ENCODE measurements at places on chromosomes 1 and 21.
A peak's percentile ranks its signal among the peaks of the same experiment; 100 is the strongest.

DNA sequence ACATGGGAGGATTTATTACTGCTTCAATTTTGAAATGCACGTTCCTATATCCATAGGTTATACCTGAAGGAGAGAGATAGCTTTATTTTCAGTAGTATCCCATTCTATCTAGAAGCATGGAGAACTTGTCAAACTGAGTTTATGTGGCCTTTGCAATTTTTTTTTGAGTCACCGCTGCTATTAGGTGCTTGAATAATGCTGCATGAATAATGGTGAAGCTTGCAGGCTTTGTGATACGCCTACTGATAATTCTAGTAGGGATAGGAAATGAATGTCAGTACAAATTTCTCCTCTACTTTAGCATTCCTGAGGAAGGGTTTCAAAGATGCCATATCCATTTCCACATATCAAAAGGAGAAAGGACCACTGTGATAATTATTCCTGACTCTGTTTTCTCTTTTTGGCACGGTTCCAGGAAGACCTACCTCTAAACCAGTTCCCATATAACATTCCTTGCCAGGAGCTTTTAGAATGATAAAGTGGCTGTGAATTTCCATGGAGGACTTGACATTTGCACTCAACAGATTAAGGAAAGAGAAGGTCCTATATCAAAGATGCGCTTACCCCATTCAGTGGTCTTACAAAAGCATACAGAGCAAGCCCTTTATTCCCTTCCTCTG is 83.5 kb downstream of the SPATA46 start:
- no peaks in the 10 kb centered on the region for H3K36me3 ChIP-seq
- H3K4me3 ChIP-seq = no peak overlapping the region
- no peaks in the 10 kb centered on the region for H3K27me3 ChIP-seq
- no peak for DNase-seq

GRCh38 chr1:174222166-174222949 is 63.0 kb downstream of the RABGAP1L start:
- H3K36me3 ChIP-seq = no peaks in the 10 kb centered on the region
- DNase-seq = no peak
- H3K4me1 ChIP-seq = peaks cover 5% of the 10 kb centered on the region
- no peak overlapping the region for H3K27ac ChIP-seq

GRCh38 chr1:79695138-79695537 is 688.6 kb upstream of the ADGRL4 start:
- H3K27me3 ChIP-seq = no peaks in the 10 kb centered on the region
- H3K4me3 ChIP-seq = no peak overlapping the region
- no peak for DNase-seq
- no peak overlapping the region for H3K27ac ChIP-seq
- H3K36me3 ChIP-seq = no peaks in the 10 kb centered on the region
- H3K4me1 ChIP-seq = no peaks in the 10 kb centered on the region

DNA sequence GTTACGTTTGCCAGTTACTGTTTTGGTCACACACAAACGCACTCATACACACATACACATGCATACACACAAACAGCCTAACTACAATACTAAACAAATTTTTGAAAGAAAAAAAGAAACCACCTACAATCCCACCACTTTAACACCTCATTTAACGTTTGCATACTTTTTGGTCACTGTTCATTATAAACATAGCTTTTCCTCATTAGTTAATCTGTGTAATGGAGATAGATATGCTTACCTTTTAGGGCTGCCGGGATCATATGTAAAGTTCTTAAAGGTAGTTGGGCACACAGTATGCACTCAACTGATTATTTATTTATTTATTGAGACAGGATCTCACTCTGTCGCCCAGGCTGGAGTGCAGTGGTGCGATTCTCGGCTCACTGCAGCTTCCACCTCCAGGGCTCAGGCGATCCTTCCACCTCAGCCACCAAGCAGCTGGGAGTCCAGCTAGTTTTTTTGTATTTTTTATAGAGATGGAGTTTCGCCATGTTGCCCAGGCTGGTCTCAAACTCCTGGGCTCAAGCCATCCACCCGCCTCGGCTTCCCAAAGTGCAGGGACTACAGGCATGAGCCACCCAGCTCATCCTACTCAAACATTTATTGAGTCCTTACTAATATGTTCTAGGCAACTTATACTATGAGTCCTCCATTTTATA is 677 bp upstream of the BCL10 start:
- no peak for DNase-seq
- H3K36me3 ChIP-seq = no peaks in the 10 kb centered on the region
- H3K4me3 ChIP-seq = peak overlapping the region; percentile 67
- no peaks in the 10 kb centered on the region for H3K27me3 ChIP-seq

DNA sequence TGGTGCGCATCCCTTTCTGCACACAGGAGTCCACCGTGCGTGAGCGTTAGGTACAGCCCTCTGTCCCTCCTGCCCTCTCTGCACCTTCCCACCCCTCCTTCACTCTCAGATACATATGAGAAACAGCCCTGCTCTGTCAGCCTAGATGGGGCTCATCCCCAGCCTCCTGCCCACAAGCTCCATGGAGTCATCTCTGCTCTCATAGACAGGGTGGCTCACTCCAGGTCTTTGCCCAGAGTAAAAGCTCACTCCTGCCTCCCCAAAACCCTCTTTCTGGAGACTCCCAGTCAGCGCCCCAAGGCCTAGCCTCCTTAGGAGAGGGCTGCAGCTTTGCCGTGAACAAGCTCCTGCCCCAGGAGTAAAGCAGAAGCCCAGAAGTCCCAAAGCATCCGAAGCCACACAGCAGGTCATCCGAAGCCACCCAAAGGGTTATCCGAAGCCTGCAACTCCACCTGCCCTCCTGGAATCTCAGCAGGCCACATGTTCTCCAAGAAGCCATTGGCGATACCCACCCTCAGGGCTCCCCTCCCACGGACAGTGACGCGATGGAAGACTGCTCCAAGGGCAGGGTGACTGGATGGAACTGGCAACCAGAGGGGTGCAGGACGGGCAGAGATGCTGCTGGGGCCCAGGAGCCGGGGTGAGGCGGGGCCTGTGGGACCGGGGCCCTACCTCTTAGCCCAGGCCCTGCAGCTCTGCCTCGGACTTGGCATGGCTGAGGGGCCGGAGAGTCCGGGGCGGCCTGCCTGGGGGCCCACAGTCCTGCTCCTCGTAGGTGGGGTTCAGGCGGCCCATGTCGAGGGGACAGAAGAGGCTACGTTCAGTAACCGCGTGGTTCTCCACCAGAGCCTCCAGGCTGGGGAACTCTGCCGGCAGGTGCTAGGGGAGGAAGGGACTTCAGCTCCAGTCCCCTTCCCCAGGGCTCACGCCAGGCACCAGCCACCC is 3.6 kb upstream of the KIF17 start:
- no peak for DNase-seq
- no peaks in the 10 kb centered on the region for H3K27me3 ChIP-seq
- no peak overlapping the region for H3K27ac ChIP-seq
- no peaks in the 10 kb centered on the region for H3K36me3 ChIP-seq

- no peaks in the 10 kb centered on the region for H3K27me3 ChIP-seq
- no peak overlapping the region for H3K27ac ChIP-seq
- DNase-seq = no peak
Observed at GRCh38 chr1:38700077-38700470, 159.5 kb downstream of the RRAGC start.

DNA sequence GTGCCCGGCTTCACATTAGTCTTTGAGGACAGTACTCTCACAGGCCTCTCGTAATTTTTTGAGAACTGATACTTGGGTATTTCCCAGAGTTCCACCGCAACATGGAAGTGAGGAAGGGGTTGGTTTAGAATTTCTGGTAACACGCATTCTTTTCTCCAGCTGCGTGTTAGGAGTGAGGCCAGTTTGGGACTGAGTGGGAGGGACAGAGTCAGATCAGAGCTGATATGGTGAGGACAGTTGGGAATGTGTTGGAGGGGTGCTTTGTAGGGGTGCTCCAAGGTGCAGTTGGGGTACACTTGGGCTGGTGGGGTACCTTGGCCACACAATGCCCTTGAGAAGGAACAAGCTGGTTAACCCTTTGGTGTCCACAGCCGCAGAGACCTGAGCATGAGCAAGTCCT is 6.7 kb downstream of the FBXO6 start:
- H3K4me1 ChIP-seq = no peaks in the 10 kb centered on the region
- no peaks in the 10 kb centered on the region for H3K27me3 ChIP-seq
- no peaks in the 10 kb centered on the region for H3K36me3 ChIP-seq
- H3K27ac ChIP-seq = no peak overlapping the region

GRCh38 chr21:44487831-44488230 is 32.5 kb downstream of the LRRC3 start:
- H3K36me3 ChIP-seq = no peaks in the 10 kb centered on the region
- no peak overlapping the region for H3K4me3 ChIP-seq
- no peak overlapping the region for H3K27ac ChIP-seq
- DNase-seq = no peak
- H3K27me3 ChIP-seq = no peaks in the 10 kb centered on the region
- H3K4me1 ChIP-seq = no peaks in the 10 kb centered on the region

DNA sequence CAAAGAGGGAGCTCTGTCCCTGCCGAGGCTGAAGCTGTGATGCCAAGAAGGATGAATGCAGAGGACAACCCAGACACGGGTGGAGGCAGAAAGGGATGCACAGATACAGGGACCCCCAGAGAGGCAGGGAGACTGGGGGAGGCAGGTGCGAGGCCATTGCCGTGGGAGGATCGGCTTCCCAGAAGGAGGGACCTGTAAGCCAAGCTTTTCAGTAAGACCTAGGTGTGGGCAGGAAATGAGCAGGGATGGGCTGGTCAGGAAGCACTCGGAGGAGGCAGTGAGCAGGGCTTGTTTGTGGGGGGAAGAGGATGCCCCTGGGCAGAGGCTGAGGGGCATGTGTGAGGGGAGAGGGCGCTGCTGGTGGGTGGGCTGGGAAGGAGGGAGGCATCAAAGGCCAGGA is 67.7 kb upstream of the WNT4 start:
- no peak overlapping the region for H3K27ac ChIP-seq
- H3K4me1 ChIP-seq = no peaks in the 10 kb centered on the region
- H3K27me3 ChIP-seq = no peaks in the 10 kb centered on the region
- no peaks in the 10 kb centered on the region for H3K36me3 ChIP-seq
- DNase-seq = no peak

GRCh38 chr1:219783605-219784235 is 144.6 kb downstream of the SLC30A10 start:
- H3K4me3 ChIP-seq = no peak overlapping the region
- H3K27ac ChIP-seq = no peak overlapping the region
- DNase-seq = no peak

DNA sequence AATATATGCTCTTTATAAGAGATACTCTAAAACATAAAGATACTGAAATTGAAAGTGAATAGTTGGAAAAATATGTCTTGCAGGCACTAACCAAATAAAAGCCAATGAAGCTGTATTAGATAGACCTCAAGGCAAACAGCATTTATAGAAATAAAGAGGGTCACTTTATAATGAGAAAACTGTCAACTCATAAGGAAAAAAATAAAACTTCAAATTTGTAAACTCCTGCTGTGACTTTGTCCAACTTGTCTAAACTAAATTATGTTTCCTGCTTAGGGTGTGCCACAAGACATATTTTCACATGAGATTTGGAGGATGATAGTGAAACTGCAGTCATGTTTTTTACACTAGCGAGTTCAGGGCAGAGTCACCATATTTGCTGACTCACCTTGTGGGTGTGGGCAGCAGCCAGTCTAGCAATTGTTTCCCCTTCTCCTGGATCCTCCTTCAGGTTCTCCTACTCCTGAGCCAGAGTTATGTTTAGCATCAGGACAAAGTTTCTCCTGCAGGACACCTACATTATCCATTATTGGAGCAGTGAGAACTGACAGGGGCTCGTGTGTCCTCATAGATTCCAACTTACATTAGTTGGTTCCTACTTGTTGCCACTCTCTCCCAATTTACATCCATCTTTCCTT is 43.8 kb downstream of the CD53 start:
- no peaks in the 10 kb centered on the region for H3K27me3 ChIP-seq
- H3K36me3 ChIP-seq = no peaks in the 10 kb centered on the region
- DNase-seq = no peak
- H3K27ac ChIP-seq = no peak overlapping the region

DNA sequence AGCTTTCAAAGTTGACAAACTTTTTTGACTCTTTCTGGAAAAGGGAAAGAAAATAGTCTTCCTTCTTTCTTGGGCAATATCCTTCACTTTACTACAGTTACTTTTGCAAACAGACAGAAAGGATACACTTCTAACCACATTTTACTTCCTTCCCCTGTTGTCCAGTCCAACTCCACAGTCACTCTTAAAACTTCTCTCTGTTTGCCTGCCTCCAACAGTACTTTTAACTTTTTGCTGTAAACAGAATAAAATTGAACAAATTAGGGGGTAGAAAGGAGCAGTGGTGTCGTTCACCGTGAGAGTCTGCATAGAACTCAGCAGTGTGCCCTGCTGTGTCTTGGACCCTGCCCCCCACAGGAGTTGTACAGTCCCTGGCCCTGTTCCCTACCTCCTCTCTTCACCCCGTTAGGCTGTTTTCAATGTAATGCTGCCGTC is 160.8 kb upstream of the SGIP1 start:
- H3K4me3 ChIP-seq = no peak overlapping the region
- peak overlapping the region; percentile 10 for H3K27ac ChIP-seq
- no peak for DNase-seq
- no peaks in the 10 kb centered on the region for H3K36me3 ChIP-seq

DNA sequence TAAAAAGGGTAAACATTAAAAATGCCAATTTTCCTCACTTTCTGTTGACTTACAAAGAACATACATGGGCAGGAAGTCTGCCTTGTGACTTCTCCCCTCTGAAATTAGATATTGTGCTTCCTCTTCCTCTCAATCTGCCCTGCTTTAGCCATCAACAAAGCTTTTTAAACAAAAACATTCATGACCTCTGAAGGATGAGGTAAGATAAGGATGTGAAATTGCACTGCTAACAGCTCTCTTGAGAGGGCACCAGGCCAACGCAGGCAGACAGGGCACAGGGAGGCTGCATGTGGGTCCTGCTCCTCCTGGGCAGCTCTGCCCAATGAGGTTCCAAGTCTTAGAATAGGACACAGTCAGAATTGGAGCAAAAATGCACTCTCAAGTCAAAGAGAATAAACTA is 62.1 kb downstream of the DEGS1 start:
- H3K36me3 ChIP-seq = no peaks in the 10 kb centered on the region
- H3K27ac ChIP-seq = no peak overlapping the region
- H3K27me3 ChIP-seq = no peaks in the 10 kb centered on the region
- no peaks in the 10 kb centered on the region for H3K4me1 ChIP-seq

- no peak overlapping the region for H3K4me3 ChIP-seq
- H3K4me1 ChIP-seq = no peaks in the 10 kb centered on the region
- H3K27ac ChIP-seq = no peak overlapping the region
- no peaks in the 10 kb centered on the region for H3K36me3 ChIP-seq
Observed at GRCh38 chr21:43771698-43772424, 4.2 kb downstream of the CSTB start.

DNA sequence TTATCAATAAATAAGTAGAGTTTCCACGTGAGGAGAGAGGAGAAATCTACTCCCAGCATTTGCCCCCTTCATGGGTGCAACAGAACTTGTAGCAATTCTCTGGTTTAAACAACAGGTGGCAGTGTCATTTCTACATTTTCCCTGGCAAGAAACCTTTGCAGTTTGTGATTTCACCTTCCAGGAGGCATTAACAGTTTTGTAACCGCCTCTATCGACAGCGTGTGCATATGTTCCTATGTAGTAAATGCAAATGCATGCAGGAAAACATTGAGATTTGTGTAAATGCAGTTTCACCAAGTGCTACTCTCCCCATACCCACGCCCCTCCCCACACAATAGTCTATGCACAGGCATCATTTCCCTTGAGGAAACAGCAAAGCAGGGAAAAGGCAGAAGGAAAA is 494.7 kb downstream of the SMYD3 start:
- H3K4me1 ChIP-seq = no peaks in the 10 kb centered on the region
- no peaks in the 10 kb centered on the region for H3K36me3 ChIP-seq
- DNase-seq = no peak
- H3K27me3 ChIP-seq = no peaks in the 10 kb centered on the region
